Anterior cingulate cortex (tissue), 58 donors: ENCODE measurements at places on chromosomes 6 and 20.

DNA sequence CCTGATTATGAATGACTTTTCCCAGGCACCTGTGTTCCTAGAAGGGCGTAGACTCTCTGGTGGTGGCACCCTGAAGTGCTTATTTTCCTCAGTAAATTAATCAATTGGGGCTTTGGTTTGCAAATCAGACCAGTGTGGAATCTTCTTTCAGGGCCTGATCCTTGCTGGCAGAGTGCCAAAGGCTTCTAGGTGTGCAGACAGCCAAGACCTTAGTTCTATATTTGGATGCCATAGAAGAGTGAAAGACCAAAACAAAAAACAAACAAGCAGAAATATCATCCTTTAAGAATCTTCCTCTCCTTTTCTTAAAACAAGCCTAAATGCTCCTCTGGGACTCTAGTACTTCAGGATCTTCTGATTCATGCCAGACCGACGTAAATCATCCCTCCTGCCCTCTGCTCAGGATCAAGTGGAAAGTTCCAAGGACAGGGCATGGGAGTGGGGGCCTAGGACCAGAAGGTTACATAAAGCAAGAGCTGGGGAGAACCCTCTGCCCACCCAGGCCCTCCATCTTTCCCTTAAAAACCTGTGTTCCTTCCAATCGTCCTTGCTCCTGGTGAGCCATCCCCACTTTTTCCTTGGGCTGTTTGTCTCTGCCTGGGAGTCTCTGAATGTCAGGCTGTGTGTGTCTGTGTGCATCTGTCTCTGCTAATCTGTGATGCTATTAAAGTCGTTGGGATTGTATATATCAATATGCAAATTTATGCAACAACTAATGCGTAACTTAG is 70.5 kb upstream of the MYLIP start:
- no peak for DNase-seq

GRCh38 chr6:113057567-113058053 is 710.5 kb downstream of the RFPL4B start:
- no peak for DNase-seq

DNA sequence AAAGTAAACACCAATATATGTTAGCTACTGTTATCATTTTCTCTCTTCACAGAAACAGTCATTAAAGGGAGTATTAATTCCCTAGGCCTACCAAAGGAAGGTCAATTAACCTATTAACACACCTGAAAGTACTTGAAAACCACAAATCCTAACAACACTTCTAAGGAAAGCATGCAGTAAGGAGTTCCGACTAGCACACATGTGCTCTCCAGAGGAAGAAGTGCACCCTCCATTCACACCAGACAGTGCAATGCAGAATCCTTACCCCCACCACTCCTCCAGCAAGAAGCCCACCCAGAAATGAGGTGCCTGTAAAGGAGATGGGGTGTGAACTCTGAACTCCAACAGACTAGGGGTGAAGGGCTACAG is 58.7 kb downstream of the EPB41L2 start:
- no peak for DNase-seq

- DNase-seq: no peak
Measured at GRCh38 chr6:143778926-143779325, 64.2 kb upstream of the LTV1 start.

- DNase-seq: no peak
Measured at GRCh38 chr6:163913045-163913444, 498.5 kb downstream of the QKI start.

DNA sequence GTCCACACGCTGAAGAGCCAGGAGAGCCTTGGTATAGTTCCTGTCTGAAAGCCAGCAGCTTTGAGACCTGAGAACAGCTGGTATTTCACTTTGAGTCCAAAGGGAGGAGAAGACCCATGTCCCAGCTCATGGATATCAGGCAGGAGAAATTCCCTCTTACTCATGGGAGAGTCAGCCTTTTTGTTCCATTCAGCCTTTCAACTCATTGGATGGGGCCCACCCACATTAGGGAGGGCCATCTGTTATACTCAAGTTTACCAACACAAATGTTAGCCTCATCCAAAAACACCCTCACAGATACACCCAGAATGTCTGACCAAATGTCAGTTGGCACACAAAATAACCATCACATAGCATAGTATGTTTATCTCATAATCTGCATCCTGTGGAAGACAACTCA is 80.1 kb downstream of the GMDS start:
- no peak for DNase-seq
